Vagina (tissue), 2 donors: ENCODE measurements at places on chromosomes 16 and 17. TPM values are rescaled to one million over a fixed set of nuclear protein-coding genes. Genes with fewer than 3 reads are reported as not detected.

GRCh38 chr16:10608687-10609401 is 28.4 kb upstream of the EMP2 start:
- no peak overlapping the region for H3K27ac ChIP-seq
- DNase-seq: no peak
- no peaks in the 10 kb centered on the region for H3K36me3 ChIP-seq
- no peak overlapping the region for H3K4me3 ChIP-seq
- peaks cover 8% of the 10 kb centered on the region for H3K4me1 ChIP-seq
- H3K27me3 ChIP-seq: no peaks in the 10 kb centered on the region

The DRC7 gene
- total RNA-seq: not detected

The CD19 gene
- not detected for total RNA-seq

DNA sequence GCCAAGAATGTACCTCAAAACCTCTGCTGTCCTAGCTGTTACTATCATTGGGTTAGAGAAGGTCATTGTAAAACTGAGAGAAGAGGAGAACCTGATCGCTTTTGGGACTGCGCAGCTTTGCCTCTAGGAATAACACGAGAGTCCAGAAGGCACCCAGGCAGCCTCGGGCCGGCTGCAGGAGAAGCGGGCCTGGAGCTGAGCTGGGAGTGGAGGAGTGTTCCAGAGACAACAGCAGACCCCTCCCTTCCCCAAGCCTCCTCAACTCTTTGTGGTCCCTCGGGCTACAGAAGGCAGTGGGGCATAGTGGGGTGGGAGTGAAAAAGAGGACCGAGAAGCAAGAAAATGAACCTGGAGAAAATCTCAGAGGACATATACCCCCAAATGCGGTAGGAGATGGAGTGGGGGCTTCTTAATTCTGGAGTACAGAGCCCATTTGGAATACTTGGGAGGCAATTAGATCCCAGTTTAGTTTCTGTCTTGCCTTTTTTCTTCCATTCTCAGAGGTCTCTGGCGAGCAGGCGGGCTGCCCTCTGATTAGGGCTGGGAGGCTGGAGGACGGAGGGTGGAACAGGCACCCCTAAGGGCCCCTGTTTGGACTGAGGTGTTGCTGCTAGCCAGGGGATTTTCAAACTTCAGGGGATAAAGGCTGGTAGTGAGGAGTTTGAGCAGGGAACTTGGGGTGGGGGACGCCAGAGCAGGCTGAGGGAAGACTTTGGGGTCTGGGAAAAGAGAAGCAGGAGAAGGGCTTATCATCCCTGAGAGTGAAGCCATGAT is 13.3 kb upstream of the HOXB2 start:
- H3K27me3 ChIP-seq: peaks cover 4% of the 10 kb centered on the region
- H3K27ac ChIP-seq: peak overlapping the region; percentile 64
- DNase-seq: no peak
- no peaks in the 10 kb centered on the region for H3K36me3 ChIP-seq

- H3K4me3 ChIP-seq: no peak overlapping the region
- DNase-seq: no peak
- no peaks in the 10 kb centered on the region for H3K27me3 ChIP-seq
- peaks cover 28% of the 10 kb centered on the region for H3K36me3 ChIP-seq
Measured at GRCh38 chr16:253833-254232, 19.2 kb downstream of the FAM234A start.

- no peak overlapping the region for H3K4me3 ChIP-seq
- DNase-seq: no peak
- H3K36me3 ChIP-seq: no peaks in the 10 kb centered on the region
Measured at GRCh38 chr16:66344533-66345145, 21.9 kb upstream of the CDH5 start.

DNA sequence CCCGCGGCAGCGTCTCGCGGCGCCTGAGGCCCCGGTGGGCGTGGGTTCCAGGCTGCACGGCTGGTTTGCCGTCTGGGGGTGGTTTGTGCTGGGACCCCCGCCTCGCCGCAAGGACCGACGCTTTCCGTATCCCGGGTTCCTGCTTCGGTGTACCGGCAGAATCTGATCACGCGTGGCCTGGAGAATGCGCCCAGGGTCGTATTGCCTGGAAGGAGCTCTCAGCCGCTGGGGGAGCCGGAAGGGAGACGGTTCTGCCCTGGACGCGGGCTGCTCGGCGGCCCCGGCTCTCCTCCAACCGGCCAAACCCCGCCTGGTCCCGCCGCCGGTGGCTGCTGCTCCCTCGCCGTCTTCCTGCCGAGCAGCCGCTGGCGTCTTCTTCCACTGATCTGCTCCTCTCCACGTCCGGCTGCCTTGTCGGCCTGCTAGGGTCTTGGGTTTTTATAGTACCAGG is 39.8 kb downstream of the ZNF778 start:
- no peaks in the 10 kb centered on the region for H3K27me3 ChIP-seq
- peak overlapping the region; percentile 35 for H3K4me3 ChIP-seq
- H3K4me1 ChIP-seq: peaks cover 16% of the 10 kb centered on the region

The TBC1D3 gene
- not detected for total RNA-seq

The NCBP3 gene
- 20.6 TPM for total RNA-seq

GRCh38 chr17:21548236-21548635 is 144.1 kb upstream of the KCNJ18 start:
- no peaks in the 10 kb centered on the region for H3K27me3 ChIP-seq
- H3K36me3 ChIP-seq: no peaks in the 10 kb centered on the region
- DNase-seq: no peak
- H3K4me3 ChIP-seq: no peak overlapping the region
- H3K4me1 ChIP-seq: peaks cover 24% of the 10 kb centered on the region

The SLFN14 gene
- not detected for total RNA-seq

The TPSG1 gene
- not detected for total RNA-seq

GRCh38 chr16:6853565-6853964 is 479.1 kb upstream of the RBFOX1 start:
- H3K4me3 ChIP-seq: no peak overlapping the region
- no peaks in the 10 kb centered on the region for H3K27me3 ChIP-seq
- no peak overlapping the region for H3K27ac ChIP-seq
- no peaks in the 10 kb centered on the region for H3K4me1 ChIP-seq
- DNase-seq: no peak

DNA sequence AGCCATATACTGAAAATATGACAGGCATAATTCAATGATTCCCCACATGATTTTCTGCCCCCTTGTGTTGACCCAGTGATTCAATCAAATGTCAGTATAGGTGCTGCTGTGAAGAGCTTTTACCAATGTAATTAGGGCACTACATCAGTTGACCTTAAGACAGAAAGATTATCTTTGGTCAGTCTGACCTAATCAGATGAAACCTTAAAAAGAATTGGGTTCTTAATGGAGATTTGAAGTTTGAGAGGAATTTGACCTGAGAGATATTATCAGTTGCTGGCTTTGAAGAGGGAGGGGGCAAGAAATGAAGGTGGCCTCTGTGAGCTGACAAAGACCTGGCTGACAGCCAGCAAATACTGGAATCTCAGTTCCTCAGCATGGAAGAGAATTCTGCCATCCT is 358.7 kb upstream of the CA10 start:
- H3K4me3 ChIP-seq: no peak overlapping the region
- H3K4me1 ChIP-seq: no peaks in the 10 kb centered on the region
- DNase-seq: no peak

DNA sequence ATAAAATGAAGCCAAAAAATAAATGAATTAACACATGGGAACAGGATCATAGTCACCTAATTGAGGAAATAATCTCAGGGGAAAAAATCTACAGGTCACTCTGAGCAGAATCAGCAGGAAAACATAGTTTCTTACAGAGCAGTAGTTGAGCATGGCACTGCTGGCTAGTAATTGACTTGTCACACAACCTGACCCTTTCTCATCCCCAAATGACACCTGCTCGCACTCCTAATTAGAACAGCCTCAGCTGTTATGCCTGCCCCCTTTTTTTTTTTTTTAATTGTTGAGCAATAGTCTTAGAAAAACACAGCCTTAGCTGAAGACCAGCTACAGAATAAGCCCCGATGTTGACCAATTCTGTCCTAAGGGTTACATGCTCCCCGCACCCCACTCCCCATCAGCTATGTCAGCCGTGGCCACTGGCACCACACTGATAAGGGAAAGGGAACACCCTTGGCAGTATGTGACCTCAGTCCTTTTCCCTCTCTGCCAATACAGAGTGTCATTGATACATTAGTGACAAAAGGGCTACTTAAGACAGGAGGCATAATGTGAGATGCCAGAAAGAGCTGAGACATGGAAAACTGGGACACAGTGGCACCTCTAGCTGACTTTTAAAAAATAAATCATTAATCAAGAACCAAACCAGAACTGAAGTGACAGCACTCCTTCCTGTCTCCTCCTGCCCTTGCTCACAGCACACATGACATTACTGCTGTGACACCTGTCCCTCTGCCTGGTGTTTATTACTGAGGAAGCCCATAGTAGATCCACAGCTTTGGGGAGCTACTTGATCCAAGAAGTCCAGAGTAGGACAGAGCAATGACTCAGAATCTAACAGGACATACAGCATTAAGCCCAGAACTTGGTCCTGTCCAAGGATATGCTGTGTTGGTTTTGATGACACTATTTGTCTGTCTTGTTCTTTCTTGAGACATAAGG is 41.7 kb downstream of the WDR59 start:
- no peak for DNase-seq
- H3K36me3 ChIP-seq: no peaks in the 10 kb centered on the region
- H3K4me3 ChIP-seq: no peak overlapping the region
- H3K27ac ChIP-seq: no peak overlapping the region

DNA sequence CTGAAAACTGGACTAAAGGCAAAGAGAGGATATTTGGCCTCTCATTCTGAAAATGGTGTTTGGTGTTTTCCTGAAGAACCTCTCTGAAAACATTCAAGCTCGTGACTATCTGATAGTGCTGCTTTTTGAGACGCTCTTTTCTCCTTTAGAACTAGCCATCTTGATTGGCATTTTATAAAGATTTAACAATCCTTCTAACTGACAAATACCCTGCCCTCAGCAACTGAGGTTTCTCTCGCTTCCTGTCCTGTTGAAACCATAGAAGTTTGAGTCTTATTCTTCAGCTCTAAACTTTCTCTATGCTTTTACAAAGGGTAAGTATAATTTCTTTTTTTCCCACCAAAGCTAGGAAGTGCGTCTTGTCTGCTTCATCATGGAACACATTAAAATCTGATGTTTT is 13.3 kb downstream of the CNEP1R1 start:
- H3K36me3 ChIP-seq: no peaks in the 10 kb centered on the region
- H3K4me3 ChIP-seq: no peak overlapping the region
- H3K27ac ChIP-seq: no peak overlapping the region
- no peaks in the 10 kb centered on the region for H3K27me3 ChIP-seq
- no peaks in the 10 kb centered on the region for H3K4me1 ChIP-seq

The CAVIN1 gene
- 268 TPM for total RNA-seq

The PTGES3L gene
- 1.5 TPM for total RNA-seq

The PRKCB gene
- 9.1 TPM for total RNA-seq

The EVI2A gene
- total RNA-seq: 0.98 TPM

DNA sequence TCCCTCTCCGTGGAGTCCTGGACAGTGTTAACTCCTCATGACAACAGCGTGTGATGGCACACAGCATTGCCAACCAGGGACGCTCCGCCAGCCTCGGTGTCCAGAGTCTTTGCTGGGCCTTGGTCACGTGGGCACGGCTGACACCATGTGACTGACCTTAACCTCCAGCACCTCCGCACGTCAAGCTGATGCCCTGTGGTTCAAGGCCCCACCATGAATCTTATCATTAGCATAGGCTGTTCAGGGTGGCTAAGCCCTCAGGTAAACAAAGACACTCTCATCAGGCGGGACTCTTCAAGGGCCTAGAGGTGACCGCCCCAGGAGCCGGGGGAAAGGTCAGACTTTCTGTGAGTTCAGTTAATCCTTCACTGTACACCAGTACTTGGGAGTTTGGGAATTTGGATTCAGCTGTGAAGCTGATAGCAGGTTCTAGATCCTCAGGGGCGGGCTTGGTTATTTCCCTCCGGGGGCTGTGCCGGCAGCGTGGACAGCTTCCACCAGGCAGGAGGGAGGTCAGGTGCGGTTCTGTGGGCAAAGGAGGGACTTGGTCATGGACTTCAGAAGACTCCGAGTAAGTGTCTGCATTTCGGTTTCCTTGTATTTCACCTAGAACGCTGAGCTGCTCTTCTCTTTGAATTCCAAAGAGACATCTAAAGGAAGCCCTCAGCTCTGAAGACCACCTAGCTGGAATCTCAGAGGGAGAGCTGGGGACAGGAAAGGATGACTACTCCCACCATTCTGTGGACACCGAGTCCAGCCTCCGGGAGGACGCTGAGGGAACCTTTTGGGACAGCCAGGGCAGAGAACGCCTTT is 195.5 kb upstream of the CIBAR2 start:
- no peaks in the 10 kb centered on the region for H3K27me3 ChIP-seq
- peaks cover 58% of the 10 kb centered on the region for H3K4me1 ChIP-seq
- no peaks in the 10 kb centered on the region for H3K36me3 ChIP-seq

- DNase-seq: no peak
- no peak overlapping the region for H3K4me3 ChIP-seq
- no peaks in the 10 kb centered on the region for H3K27me3 ChIP-seq
- no peak overlapping the region for H3K27ac ChIP-seq
- H3K36me3 ChIP-seq: no peaks in the 10 kb centered on the region
Measured at GRCh38 chr17:65479282-65479681, 82.2 kb downstream of the AXIN2 start.

GRCh38 chr16:15834502-15834901 is 22.3 kb downstream of the MYH11 start:
- H3K4me1 ChIP-seq: no peaks in the 10 kb centered on the region
- no peaks in the 10 kb centered on the region for H3K27me3 ChIP-seq
- no peak for DNase-seq
- no peak overlapping the region for H3K27ac ChIP-seq

GRCh38 chr17:2482218-2482617 is 29.5 kb downstream of the METTL16 start:
- H3K4me3 ChIP-seq: no peak overlapping the region
- no peak for DNase-seq
- H3K27me3 ChIP-seq: no peaks in the 10 kb centered on the region
- peaks cover 5% of the 10 kb centered on the region for H3K36me3 ChIP-seq

The NPIPA5 gene
- 5.9 TPM for total RNA-seq

The ABCC12 gene
- total RNA-seq: not detected

GRCh38 chr17:61617330-61617729 is 26.3 kb upstream of the NACA2 start:
- H3K27me3 ChIP-seq: no peaks in the 10 kb centered on the region
- no peak overlapping the region for H3K27ac ChIP-seq
- DNase-seq: no peak
- H3K36me3 ChIP-seq: no peaks in the 10 kb centered on the region
- no peaks in the 10 kb centered on the region for H3K4me1 ChIP-seq

- no peaks in the 10 kb centered on the region for H3K36me3 ChIP-seq
- no peak overlapping the region for H3K27ac ChIP-seq
- H3K4me3 ChIP-seq: no peak overlapping the region
Measured at GRCh38 chr17:73546114-73546513, 98.1 kb downstream of the SDK2 start.

DNA sequence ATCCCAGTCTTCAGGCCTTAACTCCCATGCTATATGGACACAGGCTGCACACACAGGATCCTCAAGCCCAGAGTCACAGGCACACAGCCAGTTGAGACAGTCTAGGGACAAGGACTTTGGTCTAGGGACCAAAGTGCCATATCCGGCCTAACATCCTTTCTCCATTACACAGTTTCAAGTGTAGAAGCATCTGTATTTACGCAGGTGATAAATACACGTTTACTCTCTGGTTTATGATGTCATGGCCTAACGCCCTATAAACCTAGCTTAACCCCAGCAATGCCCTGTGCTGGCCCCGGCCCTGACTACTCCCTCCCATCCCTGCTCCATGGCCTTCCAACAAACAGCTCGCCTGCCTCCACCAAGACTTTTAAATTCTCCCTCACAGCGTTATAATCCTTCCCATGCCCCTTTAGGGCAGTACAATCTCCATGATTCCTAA is 17.1 kb downstream of the CUEDC1 start:
- no peaks in the 10 kb centered on the region for H3K36me3 ChIP-seq
- no peak for DNase-seq
- H3K4me3 ChIP-seq: no peak overlapping the region
- H3K4me1 ChIP-seq: peaks cover 93% of the 10 kb centered on the region

The SPDYE4 gene
- total RNA-seq: not detected
